Osteocyte (in vitro differentiated cells): ENCODE measurements at places on chromosomes 12 and 14. TPM values are rescaled to one million over a fixed set of nuclear protein-coding genes. Genes with fewer than 3 reads are reported as not detected.
A peak's percentile ranks its signal among the peaks of the same experiment; 100 is the strongest.

GRCh38 chr12:51911788-51912711 lies 4.7 kb downstream of the ACVRL1 start:
- H3K4me3 ChIP-seq, result no peak overlapping the region
- H3K27me3 ChIP-seq, result no peaks in the 10 kb centered on the region
- peaks cover 12% of the 10 kb centered on the region for H3K4me1 ChIP-seq
- no peak overlapping the region for H3K27ac ChIP-seq
- no peaks in the 10 kb centered on the region for H3K36me3 ChIP-seq

- H3K4me3 ChIP-seq, result peak overlapping the region; percentile 93
- DNase-seq, result no peak
- peak overlapping the region; percentile 93 for H3K27ac ChIP-seq
- peaks cover 2% of the 10 kb centered on the region for H3K36me3 ChIP-seq
Observed at GRCh38 chr12:13000616-13000924, 505 bp upstream of the HEBP1 start.

DNA sequence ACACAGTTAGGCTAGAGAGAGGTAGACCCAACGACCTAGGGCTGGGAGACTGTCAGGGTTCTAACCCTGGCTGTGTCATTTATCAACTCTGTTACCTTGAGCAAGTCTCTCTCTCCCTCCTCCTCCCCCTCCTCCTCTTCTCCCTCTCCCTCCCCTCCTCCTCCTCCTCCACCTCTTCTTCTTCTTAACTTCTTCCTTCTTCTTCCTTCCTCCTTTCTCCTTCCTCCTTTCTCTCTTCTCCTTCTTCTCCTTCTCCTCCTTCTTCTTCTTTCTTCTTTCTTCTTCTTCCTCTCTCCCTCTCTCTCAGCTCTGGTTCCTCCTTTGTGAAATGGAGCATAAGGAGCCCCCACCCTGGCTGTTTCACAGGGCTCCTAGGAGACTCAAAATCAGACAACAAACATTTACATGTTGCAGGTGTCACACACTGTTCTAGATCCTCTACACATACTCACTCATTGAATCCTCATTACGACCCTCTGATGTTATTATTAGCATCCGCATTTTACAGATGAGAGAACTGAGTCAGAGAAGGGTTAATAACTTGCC lies 2.2 kb upstream of the KCNH3 start:
- peaks cover 11% of the 10 kb centered on the region for H3K4me1 ChIP-seq
- H3K4me3 ChIP-seq, result no peak overlapping the region
- DNase-seq, result peak; percentile 17
- peaks cover 15% of the 10 kb centered on the region for H3K27me3 ChIP-seq
- H3K27ac ChIP-seq, result no peak overlapping the region

DNA sequence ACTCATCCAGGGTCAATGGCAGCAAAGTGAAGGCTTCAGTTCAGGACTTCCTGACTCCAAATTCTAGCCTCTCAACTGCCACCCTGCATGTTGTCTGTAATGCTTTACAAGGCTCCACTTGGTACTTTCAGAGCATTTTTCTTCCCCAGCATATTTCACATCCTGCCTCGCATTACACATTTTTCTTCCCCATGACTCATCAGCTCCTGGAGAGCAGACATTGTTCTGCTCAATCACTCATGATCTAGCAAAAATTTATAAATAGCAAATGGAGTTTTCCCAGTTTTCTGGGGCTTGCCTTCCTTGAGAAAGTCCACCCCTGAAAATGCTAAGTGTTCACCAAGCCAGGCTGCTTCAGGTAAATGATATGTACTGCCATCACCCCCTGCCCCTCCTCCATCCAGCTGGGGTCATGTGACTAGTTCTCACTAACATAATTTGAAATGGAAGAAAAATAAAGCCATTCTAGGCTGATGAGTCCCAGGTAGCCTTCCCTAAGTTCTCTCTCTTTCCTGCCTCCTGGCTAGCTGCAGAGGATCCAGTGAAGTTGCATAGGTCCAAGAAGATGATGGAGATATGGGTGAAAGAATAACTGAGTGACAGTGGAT lies 69.4 kb downstream of the ARMH4 start:
- no peak for DNase-seq
- H3K36me3 ChIP-seq, result peaks cover 2% of the 10 kb centered on the region
- H3K4me3 ChIP-seq, result no peak overlapping the region
- H3K27ac ChIP-seq, result peak overlapping the region; percentile 94

Gene RAD9B
- 0.44 and 0.64 TPM in 2 replicates for total RNA-seq

DNA sequence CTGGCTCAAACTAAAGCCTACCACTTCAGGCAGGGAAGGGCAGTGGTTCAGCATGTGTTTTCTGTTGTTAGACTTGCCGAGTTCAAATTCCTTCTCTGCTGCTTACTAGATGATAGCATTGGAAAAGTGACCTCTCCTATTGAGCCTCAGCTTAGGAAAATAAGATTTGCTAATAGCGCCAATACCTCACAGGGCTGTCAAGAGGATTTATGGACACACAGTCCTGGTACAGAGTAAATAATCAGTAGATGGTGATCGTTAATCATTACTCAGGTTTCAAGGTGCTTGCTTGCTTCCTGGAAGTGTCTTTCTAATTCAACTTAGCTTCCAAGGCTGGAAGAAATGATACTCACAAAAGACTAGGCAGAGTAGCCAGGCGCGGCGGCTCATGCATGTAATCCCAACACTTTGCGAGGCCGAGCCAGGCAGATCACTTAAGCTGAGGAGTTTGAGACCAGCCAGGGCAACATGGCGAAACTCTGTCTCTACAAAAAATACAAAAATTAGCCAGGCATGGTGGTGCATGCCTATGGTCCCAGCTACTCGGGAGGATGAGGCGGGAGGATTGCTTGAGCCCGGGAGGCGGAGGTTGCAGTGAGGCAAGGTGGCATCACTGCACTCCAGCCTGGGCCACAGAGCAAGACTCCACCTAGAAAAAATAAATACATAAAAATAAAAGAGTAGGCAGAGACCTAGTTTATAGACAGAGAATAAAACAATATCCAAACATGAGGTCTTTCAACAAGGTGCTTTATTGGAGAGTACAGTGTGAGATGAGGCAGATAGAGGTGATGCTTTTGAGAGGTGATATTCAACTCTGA lies 6.0 kb downstream of the PLA2G1B start:
- DNase-seq, result no peak
- peaks cover 15% of the 10 kb centered on the region for H3K27me3 ChIP-seq
- H3K36me3 ChIP-seq, result no peaks in the 10 kb centered on the region
- H3K4me1 ChIP-seq, result peaks cover 18% of the 10 kb centered on the region
- H3K4me3 ChIP-seq, result no peak overlapping the region

Gene MYH7
- not detected in 2 replicates for total RNA-seq

DNA sequence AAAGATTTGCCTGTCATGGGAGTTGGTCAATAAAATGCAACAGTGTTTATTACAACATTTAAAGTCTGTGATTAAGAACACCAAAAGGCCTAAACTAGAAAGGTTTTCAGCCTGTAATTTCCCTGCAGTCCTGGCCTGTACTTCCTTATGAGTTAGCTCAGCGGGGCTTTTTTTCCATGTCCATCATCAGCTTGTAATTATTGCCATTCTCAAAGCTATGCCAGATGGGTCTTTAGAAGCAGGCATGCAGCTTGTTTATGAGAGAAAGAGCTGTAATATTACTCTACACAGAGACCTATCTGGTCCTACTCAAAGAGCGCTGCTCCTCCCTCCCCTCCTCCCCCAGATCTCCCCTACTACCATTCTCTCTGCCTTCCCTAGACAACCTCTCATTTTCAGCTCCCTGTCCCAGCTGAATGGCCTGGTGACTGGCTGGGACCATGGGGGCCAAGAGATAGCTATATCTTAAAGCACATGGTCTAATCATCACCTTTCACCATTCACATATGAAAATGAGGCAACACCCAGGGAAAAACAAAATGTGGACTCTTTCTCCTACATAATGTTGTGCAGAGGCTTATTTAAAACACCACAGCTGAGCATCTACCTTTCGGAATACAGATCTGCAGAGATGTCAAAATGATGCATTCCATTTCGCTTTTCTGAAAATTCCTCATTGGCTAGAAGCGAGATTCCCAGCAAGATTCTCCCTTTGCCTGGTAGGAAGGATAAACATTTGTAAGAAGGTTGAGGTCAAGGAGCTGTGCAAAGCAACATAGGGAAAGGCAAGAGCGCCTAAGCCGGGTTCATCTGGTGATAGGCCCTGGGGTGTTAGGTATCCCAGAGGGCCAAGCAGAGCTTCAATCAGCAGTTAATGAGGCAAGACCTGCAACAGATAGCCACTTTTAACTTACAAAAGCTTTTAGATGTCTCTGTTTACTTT lies 209.7 kb upstream of the CDKN3 start:
- H3K27ac ChIP-seq, result no peak overlapping the region
- H3K27me3 ChIP-seq, result no peaks in the 10 kb centered on the region
- no peaks in the 10 kb centered on the region for H3K36me3 ChIP-seq
- peaks cover 18% of the 10 kb centered on the region for H3K4me1 ChIP-seq
- no peak overlapping the region for H3K4me3 ChIP-seq

DNA sequence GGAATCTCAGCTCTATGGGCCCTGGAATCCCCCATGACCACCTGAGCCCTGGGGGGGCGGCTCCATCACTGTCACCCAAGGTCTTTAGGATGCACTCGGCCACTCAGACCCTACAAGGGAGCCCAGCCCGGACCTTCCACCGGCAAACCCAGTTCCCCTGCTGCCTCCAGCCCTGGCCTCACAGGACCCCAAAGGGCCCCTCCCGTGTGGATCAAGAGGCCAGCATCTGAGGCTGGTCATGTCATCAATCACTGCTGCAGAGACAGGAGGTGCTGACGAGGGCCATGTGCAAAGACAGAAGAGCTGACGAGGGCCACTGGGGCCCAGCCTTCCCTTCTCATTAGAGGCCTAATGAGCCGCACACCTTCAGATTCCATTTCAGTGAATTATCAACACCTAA lies 39.0 kb upstream of the SFSWAP start:
- peaks cover 31% of the 10 kb centered on the region for H3K27me3 ChIP-seq
- peak; percentile 73 for DNase-seq
- no peak overlapping the region for H3K4me3 ChIP-seq
- no peak overlapping the region for H3K27ac ChIP-seq

- H3K4me1 ChIP-seq, result peaks cover 72% of the 10 kb centered on the region
- peak overlapping the region; percentile 99 for H3K27ac ChIP-seq
- peaks cover 51% of the 10 kb centered on the region for H3K36me3 ChIP-seq
- H3K27me3 ChIP-seq, result no peaks in the 10 kb centered on the region
Observed at GRCh38 chr12:108803428-108804105, 53.8 kb downstream of the SSH1 start.

Gene KRT7
- total RNA-seq, result 168 and 178 TPM in 2 replicates

DNA sequence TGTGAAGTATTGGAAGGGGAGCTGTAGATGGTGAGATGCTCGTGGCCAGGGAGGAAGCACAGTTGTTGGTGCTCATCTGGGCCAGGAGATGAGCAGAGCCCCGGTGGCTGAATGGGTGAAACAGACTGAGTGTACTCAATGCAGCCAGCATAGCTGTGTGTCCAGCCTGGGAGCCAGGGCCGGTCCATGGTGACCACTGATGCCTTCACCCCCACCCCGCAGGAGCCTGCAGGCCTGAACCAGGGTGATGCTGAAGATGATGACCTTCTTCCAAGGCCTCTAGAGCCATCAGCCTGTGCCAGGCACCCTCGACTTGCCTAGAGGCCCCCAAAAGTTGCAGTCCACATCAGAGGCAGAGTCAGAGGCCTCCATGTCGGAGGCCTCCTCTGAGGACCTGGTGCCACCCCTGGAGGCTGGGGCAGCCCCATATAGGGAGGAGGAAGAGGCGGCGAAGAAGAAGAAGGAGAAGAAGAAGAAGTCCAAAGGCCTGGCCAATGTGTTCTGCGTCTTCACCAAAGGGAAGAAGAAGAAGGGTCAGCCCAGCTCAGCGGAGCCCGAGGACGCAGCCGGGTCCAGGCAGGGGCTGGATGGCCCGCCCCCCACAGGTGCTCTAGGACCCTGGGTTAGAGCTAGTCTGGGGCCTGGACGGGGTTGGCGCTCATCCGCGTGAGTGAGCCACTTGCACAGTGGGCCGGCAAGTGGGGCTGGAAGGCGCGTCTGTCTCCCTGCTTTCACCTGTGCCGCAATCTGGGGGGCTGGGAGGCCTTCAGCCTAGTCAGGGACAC lies 3.0 kb downstream of the TNFAIP2 start:
- H3K4me3 ChIP-seq, result peak overlapping the region; percentile 18
- no peaks in the 10 kb centered on the region for H3K36me3 ChIP-seq
- H3K4me1 ChIP-seq, result peaks cover 48% of the 10 kb centered on the region
- peak overlapping the region; percentile 29 for H3K27ac ChIP-seq

Gene TSPAN9
- 102 and 114 TPM in 2 replicates for total RNA-seq

Gene MSRB3
- 75.8 and 77.3 TPM in 2 replicates for total RNA-seq

DNA sequence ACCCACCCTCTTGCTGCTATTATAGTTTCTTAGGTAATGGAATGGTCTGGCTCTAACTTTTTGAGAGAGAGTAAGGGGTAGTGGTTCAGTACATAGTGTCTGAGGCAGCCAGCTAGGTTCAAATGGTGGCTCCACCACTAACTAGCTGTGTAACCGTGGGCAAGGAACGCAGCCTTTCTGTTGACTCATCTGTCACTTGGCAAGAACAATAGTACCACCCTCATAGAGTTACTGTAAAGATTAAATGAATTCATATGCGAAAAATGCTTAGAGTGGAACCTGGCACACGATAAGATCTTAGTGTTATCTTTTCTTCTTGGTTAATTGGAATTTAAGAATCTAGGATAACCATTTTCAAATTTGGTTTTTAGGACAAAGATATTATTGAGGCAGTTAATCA lies 14.0 kb downstream of the CCDC62 start:
- no peaks in the 10 kb centered on the region for H3K36me3 ChIP-seq
- no peak overlapping the region for H3K27ac ChIP-seq
- no peaks in the 10 kb centered on the region for H3K4me1 ChIP-seq
- no peaks in the 10 kb centered on the region for H3K27me3 ChIP-seq
- DNase-seq, result no peak
- H3K4me3 ChIP-seq, result no peak overlapping the region

DNA sequence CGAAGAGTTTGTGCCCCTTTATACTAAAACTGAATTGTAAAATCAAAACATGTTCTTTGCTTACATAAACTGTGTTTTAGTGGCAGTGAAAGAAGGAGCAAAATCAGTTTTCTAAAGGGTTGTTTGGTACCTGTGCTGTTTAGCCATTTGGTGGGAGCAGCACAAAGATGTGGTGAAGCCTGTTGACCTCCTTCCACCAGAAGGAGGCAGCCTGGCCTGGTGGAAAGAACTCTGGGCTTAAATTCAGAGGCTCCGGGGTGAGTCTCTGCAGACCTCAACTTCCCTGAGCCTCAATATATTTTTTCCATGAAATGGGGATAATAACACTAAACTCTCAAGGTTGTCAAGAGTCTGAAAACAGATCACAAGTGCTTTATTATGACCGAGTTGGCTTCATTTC lies 502.5 kb downstream of the VRK1 start:
- no peaks in the 10 kb centered on the region for H3K36me3 ChIP-seq
- no peaks in the 10 kb centered on the region for H3K27me3 ChIP-seq
- H3K4me3 ChIP-seq, result no peak overlapping the region
